H54 (cell line): ENCODE measurements at places on chromosomes 5 and 9.

GRCh38 chr9:20135119-20135697 is 346.4 kb upstream of the SLC24A2 start:
- DNase-seq, result no peak

GRCh38 chr9:119282476-119283077 is 86.7 kb downstream of the BRINP1 start:
- DNase-seq, result no peak

- DNase-seq, result no peak
Observed at GRCh38 chr9:16371306-16371705, 499.2 kb downstream of the BNC2 start.

GRCh38 chr9:73844135-73844534 is 653.0 kb upstream of the RORB start:
- DNase-seq, result no peak

- peak; percentile 98 for DNase-seq
Observed at GRCh38 chr5:179265514-179266290, 79.6 kb downstream of the ADAMTS2 start.

DNA sequence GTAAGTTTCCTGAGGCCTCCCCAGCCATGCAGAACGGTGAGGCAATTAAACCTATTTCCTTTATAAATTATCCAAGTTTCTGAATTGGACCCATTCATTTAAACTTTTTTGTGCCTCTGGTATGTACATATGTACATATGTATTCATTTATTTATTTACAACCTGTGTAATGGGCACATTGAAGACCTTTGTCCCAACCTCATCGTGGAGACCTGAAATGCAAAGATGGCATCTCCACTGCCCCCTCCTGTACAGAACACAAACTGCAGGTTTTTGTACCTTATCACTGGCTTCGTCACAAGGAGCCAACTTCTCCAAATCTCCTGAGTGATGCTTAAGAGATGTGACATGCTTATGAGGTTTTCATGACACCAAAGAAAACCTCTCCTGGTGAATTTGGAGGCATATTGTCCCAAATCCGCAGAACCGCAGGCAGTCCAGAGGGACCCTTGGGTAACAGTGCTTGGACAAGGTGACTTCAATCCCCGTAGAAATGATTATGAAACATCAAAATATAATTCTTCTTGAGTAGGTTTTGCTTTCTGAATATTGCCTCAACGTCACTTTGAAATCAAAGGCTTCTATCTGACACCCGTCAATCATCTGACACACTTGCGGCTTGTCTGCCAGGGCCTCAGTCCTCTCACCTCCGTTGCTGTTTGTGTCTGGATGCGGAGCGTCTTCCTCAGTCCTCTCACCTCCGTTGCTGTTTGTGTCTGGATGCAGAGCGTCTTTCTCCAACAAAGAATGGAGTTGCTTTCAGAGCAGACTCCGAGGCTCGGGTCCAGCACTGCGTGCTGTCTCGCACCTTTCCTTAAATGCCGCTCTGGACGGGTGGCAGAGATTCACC is 135.0 kb upstream of the IRX4 start:
- peak; percentile 26 for DNase-seq
